Chondrocyte (in vitro differentiated cells): ENCODE measurements at places on chromosomes 2 and 18.

DNA sequence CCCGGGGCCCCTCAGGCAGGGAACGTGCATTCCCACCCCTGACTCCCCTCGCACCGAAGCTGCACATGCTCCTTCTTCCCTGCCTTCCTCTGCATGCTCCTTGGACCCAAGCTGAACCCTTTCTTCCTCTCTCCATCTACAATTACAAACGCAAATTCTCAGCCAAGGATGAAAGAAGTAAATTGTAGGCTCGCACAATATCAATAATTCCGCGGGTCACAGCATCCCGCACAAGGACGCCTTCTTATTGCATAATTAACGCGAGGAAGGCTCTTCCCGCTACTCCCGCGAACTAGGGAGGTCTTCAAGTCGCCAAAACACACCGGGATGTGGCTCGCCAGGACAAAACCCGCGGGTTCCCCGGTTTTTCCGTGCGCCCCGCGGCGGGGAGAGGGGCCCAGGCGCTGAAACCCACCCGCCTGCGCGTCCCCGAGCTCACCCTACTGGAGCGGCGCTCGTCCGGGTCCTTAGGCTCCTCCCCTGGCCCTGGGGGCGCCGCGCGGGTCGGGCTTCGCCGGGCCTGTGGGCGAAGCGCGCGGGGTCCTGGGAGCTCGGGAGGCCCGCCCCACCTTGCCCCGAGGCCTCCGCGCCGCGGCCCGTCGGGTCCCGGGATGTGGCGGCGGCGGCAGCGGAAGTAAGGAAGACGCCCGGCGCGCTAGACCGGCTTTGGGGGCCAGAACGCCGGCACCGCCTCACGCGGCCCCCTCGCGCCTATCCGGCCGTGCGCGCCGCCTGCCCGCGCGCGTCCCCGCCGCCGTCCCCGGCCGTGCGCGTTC is at the start of gene CHST10:
TSS of gene CHST10 (minus strand) at position 734 of the 776 bp plus-strand sequence. CDS start 10,993 bp downstream, outside the sequence.
- DNase-seq, result no peak

- DNase-seq, result no peak
Measured at GRCh38 chr18:12408247-12408869, 629 bp downstream of the PRELID3A start.

- no peak for DNase-seq
Measured at GRCh38 chr2:51258301-51258700, 226.4 kb upstream of the NRXN1 start.

DNA sequence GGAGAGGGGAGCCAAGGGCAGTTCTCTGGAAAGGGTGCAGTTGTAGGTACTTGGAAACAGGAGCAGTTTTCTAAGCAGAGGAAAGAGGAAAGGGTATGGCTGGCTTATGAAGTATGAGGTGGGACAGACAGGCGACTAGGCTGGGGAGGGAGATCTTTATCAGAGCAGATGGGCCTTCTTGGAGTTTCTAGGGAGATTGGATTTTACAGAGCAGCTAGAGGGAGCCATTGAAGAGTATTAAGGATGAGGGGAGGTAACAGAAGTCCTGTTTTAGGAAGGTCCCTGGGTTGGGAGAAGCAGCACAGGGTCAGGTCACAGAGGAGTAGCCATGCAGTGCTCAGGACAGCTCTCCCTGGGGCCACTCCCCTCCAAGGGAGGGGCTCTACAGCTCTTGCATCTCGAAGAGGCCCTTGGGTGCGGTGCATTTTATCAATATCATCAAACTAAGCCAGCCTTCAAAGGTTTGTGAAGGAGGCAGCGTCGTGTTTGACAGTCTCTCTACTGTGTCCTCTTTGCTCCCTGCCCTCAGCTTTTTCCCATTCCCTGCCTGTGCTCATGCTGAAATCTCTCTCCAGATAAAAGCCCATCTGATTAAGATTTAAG is 154.3 kb downstream of the SETBP1 start:
- DNase-seq, result no peak

- no peak for DNase-seq
Measured at GRCh38 chr2:99880148-99880963, 262.0 kb downstream of the AFF3 start.

- no peak for DNase-seq
Measured at GRCh38 chr2:172249334-172249733, 146.6 kb upstream of the DLX2 start.

GRCh38 chr18:76892832-76893231 is 70.5 kb downstream of the ZNF236 start:
- DNase-seq, result no peak
